GM12892 (cell line): ENCODE measurements at places on chromosomes 11 and 22.

GRCh38 chr11:134139873-134140331, 71.0 kb downstream of the JAM3 start:
- DNase-seq: no peak

DNA sequence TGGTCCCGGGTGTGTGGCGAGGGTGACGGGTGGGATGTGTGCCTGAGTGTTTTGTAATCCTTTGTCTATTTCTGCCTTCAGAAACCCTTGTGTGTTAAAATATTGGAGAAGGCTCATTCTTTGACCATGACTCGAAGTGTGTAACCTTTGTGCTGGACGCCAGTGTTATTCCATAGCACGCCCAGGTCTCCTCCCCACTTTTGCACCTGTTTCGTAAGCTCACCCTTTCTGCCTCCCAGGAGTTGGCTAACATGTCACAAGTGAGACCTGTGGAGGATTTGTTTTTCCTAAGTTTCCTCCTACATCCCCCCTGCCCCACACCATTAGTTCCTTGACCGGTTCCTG, 382 bp downstream of the C11orf54 start:
- DNase-seq: peak; percentile 29

GRCh38 chr11:118656563-118657165, 22.8 kb downstream of the TREH start:
- DNase-seq: no peak

GRCh38 chr11:72576661-72577060, 97.6 kb downstream of the PDE2A start:
- DNase-seq: peak; percentile 10

- no peak for DNase-seq
Observed at GRCh38 chr11:94862926-94863880, 95.0 kb downstream of the AMOTL1 start.
